ENCODE measurements at places on chromosomes 4 and X.
A peak's percentile ranks its signal among the peaks of the same experiment; 100 is the strongest.

GRCh38 chrX:78104447-78105176 is 564 bp downstream of the PGK1 start:
- DNase-seq: peak; percentile 51

DNA sequence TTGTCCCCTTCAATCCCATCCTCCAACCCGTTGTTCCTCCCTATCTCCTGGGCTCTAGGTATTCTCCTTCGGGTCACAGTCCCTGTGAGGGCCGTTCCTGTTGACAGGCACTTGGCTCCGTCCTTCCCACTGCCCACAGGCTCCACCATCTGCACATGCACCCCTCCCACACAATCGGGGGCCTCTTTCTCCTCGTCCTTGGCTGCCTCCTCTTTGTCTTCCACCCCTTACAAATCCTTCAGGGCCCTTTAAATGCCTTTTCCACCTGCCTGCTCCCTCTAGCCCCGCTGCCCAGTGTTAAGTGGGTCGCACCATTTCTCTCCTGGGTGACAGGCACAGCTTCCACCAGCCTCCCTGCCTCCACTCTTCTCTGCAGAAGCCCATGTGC is 2.7 kb upstream of the AVPR2 start:
- DNase-seq: no peak

DNA sequence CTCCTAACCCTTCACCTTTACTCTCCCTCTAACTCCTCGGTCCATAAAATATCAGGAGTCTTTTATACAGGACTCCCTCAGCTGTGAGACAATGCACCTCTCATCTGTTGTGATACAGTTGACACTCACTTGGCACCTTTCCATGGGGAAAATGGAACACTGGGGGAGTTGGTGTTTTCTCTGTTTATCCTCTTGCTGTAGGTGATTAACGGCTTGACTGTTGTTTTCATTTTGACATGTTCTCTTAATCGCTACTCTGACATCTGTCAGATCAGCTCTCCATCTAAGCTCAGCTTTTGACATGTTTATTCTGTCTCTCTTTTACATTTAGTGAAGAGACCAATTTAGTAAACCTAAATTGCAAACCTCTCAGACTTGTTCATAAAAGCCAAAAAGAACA is 604.8 kb downstream of the TRAM1L1 start:
- no peak for DNase-seq

DNA sequence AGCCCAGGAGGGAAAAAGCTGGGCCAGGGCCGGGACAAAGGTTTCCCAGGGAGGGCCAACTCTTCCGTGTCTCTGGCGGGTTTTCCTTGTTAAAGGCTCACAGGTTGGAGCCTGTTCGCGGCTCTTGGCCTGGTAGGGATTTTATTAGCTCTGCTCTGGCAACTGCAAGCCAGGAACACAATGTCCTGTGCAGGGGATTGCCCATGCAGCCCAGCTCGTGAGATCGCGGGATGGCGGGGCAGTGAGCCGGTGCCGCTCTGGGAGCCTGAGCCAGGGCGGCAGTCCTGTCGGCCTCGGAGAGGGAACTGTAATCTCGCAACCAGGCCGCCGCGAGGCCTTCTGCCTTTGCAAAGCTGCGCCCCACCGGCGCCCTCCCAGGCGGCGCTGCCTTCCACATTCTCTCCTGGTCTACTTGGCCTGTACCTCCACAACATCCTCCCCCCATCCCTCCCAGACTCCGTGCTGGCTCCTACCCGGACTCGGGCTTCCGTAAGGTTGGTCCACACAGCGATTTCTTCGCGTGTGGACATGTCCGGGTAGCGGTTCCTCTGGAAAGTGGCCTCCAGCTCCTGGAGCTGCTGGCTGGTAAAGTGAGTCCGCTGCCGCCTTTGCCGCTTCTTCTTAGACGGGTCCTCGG is 2.1 kb downstream of the PITX2 start:
- DNase-seq: peak; percentile 80

GRCh38 chr4:74054483-74055047 is 16.1 kb upstream of the CXCL3 start:
- DNase-seq: no peak

DNA sequence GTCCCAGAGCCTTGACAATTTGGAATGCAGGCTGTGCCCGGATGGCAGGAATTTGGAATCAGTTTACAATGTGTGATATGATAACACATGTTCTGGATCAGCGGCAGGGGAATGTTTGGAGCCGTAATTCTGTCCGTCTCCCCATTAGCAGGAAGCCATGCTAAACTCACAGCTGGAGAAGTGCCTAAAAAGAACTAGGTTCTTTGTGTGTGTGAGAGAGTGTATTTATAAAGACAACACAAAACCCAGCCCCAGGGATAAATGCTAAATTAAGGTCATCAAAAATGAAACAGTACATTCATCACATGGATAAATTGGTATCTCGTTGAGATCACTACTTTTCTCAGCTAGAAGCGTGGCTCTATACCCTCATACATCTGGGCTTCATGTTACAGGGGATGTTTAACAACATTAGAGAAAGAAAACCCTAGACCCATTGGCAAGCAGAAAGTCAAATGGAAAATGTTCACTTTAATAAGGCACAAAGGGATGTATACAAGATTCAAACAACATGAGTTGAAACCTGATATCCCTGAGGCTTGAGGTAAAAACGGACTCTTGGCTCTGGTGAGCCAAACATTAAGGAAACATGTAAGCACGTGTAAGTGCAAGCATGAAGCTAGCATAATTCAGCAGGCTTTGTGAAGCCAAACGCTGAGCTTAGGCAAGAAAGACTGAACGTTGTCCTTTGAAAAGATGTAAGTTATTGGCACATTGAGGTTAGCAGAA is 18.0 kb upstream of the TMEM131L start:
- peak; percentile 80 for DNase-seq

DNA sequence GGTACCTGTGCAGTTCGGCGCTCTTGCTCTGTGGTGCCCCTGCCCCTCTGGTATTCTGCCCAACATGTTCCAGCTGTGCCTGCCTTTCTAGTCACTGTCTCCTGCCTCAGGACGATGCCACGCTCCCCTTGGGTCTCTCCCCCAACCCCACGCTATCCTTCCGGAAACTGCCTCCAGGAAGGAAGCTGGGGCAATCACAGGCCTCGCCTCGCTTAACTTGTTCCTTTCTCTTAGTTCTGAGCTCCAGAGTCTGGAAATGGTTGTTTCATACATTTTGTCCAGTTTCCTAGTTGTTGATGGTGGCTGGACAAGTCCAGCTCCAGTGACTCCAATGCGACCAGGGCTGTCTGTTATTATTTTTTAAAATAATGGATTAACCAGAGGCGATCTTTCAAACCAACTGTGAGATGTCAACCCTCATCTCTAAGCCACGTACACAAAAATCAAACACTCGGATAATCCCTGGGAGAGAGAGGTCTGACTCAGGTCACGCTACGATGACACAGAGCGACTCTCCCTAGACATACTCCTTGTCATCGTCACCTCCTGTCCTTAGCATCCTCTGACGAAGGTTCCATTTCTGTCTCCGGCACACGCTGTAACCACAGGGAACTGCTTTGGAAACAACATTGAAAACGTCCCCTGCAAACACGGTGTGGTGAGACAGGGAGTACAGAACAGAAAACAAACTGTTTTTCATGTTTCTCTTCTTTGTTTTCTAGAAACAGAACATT is 62.5 kb downstream of the ABLIM2 start:
- DNase-seq: no peak

- DNase-seq: no peak
These were observed 207.0 kb downstream of the LDB2 start for GRCh38 chr4:16691450-16691849.

- DNase-seq: no peak
These were observed 261.9 kb upstream of the ADGRL3 start for GRCh38 chr4:60938181-60938580.

DNA sequence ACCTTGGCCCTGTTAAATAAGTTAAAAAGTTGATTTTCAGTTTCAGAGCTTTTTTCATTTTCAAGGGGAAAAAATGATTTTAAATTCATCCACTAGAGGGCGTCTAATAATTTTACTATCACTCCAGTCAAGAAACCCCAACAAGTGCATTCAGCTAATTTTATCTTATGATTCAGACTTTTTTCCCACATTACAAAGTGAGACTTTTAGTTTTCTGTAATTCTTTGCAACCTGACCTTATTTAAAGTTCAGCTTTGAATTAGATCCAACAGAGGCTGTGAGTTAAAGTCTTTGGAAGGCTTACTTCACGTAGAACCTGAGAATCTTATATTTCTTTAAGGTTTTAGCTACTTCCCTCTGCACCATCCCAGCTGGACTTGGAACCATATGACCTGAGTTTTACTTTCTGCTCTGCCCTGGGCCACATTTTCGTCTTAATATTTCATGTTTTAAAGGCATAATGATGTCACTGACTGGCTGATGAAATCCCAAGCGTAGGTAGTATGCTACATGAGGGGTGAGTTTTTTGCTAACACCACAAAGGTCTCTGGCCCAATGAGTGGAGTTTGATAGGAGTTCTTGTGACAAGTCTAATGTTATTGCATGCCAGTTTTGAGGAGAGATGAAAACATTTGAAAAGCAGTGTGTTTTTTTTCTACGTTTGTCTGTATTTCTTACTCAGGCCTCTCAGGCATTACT is 7.2 kb downstream of the GNRHR start:
- peak; percentile 32 for DNase-seq

- peak; percentile 34 for DNase-seq
These were observed 34.7 kb upstream of the PDE5A start for GRCh38 chr4:119663160-119663788.

- peak; percentile 85 for DNase-seq
These were observed 17.3 kb upstream of the CWH43 start for GRCh38 chr4:48968814-48969213.

DNA sequence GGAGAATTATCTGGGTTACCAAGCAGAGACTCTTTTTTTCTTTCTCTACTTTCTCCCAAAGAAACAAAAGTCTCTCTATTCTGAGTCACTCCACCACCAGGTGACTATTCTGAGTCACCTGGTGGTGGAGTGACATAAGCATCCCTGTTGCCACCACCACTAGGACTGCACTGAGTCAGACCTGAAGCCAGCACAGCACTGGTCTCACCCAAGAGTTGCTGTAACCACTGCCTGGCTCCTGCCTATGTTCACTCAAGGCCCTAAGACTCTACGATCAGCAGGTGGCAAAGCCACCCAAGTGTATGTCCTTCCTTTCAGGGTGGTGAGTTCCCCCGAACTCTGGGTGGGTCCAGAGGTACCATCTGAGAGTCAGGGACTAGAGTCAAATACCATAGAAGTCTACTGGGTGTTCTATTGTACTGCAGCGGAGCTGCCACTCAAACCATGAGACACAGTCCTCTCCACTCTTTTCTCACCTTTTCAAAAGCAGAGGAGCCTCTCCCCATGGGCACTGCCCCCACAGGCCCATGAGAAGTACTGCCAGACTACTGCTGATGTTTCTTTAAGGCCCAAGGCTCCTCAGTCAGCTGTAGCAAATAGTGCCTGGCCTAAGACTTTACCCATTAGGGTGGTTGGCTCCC is 209.6 kb upstream of the IRS4 start:
- DNase-seq: no peak

- DNase-seq: peak; percentile 75
These were observed 126.3 kb downstream of the NEK1 start for GRCh38 chr4:169485791-169486742.

- no peak for DNase-seq
These were observed 34.7 kb downstream of the P2RY8 start for GRCh38 chrX:1502241-1502640.

DNA sequence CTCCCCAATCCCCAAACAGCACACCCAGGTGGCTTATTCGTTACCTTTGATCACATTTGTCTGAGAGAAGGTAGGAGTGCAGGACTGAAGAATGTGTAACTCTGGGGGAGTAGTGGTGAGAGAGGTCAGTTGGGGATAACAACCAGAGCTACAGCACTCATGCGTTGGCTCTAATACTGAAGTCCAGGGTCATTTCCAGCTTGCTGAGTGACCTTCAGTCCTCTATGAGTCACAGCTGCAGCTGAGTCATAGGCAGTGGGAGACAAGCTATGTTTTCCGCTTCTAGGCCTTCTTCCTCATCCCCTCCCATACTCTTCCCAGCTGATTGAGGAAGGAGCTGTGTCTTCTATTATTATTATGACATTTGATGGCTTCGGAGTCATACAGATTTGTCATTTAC is 31.6 kb upstream of the CT47C1 start:
- peak; percentile 86 for DNase-seq

DNA sequence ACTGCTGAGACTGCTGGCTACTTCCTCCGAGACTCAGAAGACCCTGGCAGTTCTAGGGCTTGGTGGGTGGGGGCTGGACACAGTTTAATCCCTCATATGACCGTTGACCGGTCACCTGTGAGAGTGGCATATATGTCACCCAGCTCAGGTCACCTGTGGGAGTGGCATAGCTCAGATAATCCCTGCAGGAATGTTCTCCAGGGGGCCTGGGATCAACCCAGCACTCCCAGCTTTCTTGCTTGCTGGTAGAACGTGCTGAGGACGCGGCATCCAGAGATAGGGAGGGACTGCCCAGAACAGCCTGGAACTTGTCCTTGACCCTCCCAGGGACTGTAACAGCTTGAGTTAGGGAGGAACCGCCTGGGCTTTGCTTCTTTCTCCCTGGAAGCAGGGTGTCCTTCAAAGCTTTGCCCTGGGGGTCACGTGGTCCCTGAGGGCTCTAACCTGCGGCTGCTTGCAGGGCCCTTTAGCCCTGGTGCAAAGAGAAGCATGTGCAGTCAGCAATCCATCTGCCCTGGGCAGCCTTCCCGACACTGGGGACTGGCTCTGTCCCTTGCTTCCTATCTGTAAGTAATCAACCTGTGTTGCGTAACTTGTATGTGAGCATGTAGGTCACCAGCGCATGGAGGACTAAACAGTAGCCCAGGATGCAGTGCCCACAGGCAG is 55.3 kb downstream of the ZFYVE28 start:
- no peak for DNase-seq

DNA sequence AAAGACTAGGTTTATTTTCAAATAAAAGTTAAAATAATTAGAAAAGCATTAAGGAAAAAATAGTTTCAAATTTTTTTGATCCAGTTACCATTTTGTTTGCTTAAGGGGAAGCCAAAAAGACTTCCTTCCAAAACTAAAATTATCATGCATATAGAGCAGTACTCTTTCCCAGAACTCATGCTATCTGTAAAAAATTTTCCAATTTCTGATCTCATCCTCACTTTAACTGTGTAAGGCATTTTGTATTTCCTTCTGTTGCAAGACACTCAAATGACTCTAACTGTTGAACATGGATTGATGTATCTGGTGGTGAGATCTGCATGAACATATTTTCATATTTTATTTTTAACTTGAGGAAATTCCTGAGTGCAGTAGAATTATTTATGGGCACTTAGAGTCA is 150.1 kb downstream of the ADAM29 start:
- no peak for DNase-seq

DNA sequence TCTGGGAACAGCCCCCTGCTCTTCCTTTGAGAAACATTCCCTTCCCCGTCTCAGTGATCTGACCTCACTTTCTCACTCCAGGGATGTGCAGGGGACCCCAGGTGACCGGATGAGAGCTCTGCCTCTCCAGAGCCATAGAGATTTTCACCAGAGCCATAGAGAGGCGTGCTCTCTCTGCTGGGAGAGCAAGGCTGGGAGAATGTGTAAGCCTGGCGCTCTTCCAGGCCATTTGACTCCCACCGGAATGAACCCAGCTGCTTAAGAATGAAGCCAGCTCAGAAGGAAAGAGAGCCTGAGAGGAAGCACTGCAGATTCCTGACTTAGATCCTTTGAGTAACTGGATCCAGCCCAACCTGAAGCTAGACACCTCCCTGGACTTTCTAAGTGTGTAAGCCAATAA is 106.4 kb downstream of the DHX15 start:
- peak; percentile 75 for DNase-seq

GRCh38 chr4:39786838-39787237 is 88.9 kb downstream of the UBE2K start:
- no peak for DNase-seq
